ENCODE measurements at places on chromosomes 5 and 9. TPM values are rescaled to one million over a fixed set of nuclear protein-coding genes. Genes with fewer than 3 reads are reported as not detected.

Gene PLGRKT
- 18.9 TPM for total RNA-seq

Gene CDH9
- not detected for total RNA-seq

DNA sequence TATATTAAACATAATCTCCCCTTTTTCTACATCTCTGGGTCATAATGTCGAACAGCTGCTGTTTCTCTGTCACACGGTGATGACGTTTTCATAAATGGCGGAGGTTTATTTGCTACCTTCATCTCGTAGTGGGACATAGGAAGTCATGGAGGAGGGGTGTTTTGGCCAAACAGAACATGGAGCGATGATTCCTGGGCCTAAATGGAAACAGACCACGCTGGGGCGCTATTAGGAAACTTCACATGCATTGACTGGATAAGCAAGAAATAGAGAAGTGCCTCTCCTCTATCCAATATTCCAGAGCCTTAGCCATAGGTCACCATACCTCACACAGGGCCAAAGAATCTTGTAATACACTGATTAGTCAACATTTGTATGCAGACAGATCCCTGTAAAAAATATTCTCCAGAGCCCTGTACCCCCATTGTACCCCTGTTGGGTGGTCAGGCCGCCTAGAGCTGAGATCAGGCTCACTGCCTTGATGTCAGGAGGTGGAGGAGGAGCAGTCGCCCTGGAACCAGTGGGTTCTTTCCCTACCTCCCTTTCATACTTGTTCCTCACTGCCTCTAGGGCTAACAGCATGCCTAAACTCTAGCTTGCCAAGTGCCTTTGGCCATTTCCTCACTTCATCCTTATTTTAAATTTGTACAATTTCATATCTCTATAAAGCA is 77.8 kb upstream of the SPIN1 start:
- DNase-seq, result no peak

DNA sequence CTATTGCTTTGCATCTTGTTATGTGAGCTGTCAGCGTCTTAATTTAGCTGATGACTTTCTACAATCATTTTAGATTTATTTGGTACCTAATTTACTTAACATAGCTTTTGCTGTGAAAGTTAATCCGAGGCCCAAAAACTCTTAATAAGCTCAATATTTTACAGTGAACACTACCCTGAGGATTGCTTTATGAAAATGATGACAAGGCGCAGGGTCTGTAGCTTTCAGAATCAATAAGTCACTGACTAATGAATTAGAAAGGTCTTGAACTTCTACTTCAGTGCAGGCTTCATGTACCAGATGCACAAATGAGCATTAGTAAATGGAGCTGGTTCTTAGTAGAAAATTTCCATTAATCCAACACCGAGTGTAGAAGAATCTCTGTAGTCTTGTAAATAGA is 81.4 kb upstream of the ZNF366 start:
- no peak for DNase-seq

DNA sequence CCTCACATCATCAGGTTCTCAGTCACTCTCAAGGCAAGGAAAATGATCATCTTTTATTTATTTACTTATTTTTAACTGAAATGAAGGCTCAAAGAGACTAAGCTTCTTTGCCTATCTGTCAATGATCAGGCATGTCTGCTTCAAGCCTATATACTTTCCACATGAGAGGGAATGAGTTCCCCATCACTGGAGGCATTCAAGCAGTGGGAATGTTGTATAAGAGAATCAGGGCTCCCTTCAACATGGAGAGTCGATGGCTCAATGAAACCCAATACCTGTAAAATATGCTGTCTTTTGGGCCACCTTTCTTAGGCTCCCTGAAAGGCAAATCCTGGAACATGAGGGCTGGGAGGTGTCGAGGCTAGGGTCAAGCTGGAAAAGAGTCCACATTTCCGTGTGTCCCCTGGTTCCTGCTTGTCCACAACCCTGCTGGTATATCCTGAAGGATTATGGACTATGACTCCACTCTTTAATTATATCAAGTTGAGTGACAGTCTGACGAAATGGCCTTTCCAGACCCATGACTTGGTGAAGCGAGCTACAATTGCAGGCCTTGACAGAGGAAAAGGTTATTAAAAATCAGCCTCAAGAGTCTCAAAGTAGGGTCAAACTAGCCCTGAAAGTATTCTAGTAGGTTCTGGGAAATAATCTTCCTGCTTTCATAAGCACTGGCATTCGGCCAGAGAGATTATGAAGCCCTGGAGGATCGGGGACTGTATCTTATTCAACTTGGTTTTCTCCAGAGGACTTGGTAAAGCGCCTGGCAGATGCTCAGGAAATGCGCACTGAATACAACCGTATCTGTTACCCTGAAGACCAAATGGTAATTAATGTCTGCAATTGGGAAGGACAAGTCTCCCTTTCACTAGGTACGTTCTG is 145.9 kb upstream of the TBC1D2 start:
- DNase-seq, result no peak

DNA sequence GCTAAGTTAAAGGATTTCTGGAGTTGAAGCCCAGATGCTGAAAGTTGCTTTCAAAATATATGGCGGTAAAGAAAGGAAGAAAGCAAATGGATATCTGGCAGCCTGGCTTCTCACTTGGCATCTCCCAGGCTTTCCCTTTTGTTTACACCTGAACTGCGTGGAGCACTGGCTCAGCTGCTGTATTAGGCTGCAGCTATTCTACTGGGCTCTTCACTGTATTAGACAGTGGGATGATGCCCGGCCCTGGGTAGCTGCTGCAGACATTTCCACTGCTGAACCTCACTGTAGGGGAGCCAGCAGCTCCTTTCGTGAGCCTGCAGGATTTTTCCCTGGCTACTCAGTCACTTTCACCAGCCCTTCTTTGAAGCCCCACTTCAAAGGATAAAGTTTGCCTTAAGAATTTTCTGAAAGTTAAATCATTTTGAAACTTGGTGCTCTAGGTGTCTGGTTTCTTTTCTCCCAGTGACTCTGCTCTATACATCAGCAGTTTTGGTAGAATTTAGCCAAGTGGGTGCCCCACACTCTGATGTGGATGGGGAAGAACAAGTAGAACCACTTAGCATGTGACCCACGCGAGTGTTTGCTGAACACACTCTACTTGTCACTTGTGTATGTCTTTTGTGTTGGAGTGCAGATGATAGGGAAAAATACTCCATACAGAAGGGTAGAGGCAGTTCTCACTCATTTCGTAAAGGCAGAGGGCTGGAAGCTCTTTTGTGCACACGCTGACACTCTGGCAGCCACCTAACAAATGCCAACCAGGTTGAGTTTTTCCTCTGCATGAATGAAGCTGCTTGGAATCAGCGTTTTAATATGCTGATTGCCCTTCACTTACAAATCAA is 49.9 kb downstream of the C9orf152 start:
- no peak for DNase-seq

DNA sequence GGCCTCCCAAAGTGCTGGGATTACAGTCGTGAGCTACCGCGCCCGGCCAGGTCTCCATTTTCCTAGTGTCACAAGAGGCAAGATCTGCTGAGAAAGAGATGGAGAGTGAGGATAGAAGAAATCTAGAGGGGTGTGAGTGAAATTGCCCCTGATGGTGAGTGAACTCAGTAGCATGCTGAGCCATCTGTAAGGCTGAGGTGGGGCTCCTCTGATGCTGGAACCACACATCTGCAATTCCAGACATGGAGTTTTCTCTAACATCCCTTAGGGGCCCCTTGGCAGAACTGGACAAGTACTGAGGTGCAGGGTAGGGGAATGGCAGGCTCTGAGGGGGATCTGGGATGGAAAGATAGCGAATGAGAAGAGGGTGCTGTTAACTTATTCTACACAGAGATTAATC is 72.0 kb upstream of the FER start:
- no peak for DNase-seq

GRCh38 chr9:16401701-16402100 is 468.8 kb downstream of the BNC2 start:
- DNase-seq, result no peak

DNA sequence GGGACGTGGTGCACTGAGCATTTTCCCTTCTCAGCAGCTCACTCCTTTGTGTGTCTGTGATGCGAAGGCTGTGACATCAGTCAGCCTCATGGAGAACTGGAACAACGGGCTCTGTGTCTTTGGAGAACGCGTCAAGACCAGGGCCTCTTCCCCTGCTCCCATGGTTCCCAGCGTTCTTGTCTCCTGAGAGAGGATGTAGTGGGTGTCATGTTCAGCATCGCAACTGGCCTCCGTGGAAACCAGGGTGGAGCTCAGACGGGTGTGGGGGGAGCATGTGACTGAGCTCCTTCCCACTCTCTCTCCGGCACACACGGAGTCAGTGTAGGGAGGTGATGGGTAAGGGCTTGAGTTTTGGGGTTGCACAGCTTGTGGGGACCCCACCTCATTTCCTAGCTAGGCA is 59.7 kb downstream of the TENT4A start:
- DNase-seq, result no peak

GRCh38 chr5:158807946-158808345 is 291.8 kb downstream of the EBF1 start:
- DNase-seq, result no peak

DNA sequence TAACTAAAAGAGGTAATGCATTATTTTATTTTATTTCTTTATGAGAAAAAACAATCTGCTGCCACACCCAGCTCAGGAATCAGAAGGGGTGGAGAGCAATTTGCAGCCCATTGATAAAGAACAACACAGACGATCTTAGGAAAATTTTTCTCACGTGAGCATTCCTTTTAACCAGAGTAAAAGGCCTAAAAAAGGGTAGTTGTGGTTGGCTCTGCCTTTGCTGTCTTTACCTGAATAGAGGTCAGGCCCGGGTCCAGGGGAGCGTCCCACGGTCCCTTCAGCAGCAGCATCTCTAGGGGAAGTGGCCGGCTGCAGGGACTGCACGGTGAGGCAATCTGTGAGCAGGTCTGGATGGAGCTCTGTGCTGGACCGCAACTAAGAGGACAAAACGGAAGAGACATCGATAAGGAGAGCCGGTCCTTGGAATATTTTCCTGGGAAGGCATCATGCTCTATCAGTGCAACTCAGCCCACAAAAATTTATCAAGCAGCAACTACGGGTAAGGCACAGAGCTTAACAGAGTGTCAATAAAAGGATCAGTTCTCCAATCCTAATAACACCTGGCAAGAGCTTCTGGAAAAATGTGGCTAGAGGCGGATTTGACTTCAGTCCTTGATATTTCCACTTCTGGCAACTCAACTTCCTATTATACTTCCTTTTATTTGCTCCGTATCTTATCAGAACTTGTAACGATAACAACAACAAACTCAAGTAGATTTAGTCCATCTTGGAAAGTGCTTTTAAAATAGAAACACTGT is 372.8 kb upstream of the RFX3 start:
- no peak for DNase-seq

GRCh38 chr9:93976973-93977372 is 21.8 kb upstream of the BARX1 start:
- DNase-seq, result no peak

GRCh38 chr5:120466341-120467006 is 2.4 kb downstream of the PRR16 start:
- DNase-seq, result no peak

GRCh38 chr5:128637031-128637430 is 99.0 kb upstream of the FBN2 start:
- DNase-seq, result no peak

GRCh38 chr5:74316064-74316603 is 324.4 kb downstream of the ENC1 start:
- DNase-seq, result no peak

DNA sequence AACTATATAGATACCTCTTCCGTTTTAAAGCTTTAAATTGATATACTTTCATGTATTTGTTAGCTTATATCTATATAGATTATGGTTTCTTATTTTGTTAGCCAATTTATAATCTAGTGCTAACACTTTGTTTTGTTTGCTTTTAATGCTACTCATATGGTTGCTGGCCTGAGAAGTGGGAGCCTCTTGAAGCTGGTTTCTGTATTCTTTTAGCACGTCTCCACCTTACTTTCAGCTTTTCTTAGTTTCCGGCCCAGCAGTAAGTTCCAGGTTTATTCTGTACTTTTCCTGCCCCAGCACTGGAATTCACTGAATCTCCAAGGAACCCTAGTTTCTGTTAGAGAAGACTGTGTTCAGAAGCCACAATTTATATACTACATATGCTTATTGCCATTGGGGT is 458.9 kb downstream of the PRR16 start:
- no peak for DNase-seq

GRCh38 chr5:160271396-160271795 is 41.0 kb downstream of the CCNJL start:
- no peak for DNase-seq

DNA sequence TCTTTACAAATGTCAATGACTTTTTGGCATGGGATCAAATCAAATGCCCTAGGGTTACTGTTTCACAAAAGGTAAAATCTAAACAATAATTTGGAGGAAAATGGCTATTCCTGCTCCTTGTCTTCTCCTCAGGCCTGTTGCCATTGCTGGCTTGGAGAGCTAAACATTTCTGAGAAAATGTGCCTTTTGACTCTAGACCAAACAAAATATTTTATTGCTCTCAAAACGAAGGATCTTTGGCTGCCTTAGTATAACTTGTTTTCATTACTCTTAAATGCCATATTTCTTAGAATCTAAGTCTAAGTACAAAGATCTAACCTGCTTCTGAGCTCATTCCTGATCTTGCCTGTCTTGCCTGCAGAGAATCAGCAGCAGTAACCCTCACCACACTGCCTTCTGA is 116.6 kb downstream of the MUSK start:
- DNase-seq, result no peak

DNA sequence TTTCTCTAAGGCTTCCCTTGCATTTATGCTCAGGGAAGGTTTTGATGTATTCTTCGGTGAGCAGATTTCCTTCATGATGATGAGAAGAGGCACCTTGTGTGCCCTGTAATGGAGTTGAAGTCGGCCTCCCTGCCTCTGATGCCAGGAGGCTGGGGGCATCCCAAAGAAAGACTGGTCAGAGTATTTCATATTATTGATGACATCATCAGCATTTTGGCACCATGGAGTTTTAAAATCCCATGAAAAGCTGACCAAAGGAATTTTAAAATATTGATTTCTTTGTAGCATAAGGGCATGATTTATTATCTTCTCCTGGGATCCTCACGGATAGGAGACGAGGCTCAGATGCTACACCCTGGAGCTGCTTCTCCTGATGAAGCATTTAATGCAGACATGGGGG is 231.2 kb upstream of the IRX1 start:
- no peak for DNase-seq

- no peak for DNase-seq
Measured at GRCh38 chr9:121837113-121837961, 185.9 kb downstream of the DAB2IP start.

DNA sequence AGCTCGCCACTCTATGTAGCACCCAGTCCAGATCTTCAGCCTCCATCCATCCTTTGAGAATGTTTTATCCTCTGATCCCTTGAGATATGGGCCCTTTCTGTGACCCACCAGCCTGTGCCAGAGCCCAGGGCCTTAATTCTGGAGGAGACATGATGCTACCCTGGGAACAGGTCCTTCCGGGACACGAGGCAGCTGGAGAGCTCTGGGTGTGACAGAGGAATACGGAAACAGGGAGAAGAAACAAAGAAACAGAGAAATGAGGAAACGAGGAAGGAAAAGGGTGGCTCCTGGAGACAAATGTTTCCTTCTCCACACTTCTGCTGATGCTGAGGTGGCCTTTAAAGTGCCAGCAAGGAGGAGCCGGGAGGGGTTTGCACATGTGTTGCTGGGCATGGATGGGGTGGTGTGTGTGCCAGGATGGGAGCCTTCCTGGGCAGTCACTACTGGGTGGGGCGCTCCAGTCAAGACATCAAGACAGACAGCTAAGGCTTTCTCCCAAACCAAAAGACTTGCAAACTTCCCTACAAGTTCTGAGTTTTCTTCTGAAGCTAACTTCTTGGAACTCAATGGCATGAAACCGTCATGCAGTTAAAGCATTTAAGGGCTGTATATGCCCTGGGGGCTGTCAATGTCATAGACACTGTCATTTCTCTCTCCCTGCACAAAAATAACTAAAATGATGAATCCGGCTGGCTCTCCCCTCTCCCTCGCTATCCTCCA is 22.8 kb upstream of the MARCHF6 start:
- no peak for DNase-seq

Measured in progenitor cell of endocrine pancreas (in vitro differentiated cells).